ENCODE measurements at places on chromosomes 1 and 21. TPM values are rescaled to one million over a fixed set of nuclear protein-coding genes. Genes with fewer than 3 reads are reported as not detected.

SDC3 gene
- 2.7 TPM for total RNA-seq

CYP4X1 gene
- 2.3 TPM for total RNA-seq

ABCA4 gene
- under 0.01 TPM for total RNA-seq

CTSK gene
- 3.6 TPM for total RNA-seq

RIPPLY3 gene
- total RNA-seq: under 0.01 TPM

RHCE gene
- 0.43 TPM for total RNA-seq
